GM23338 (cell line): ENCODE measurements at places on chromosomes 11 and 22.
A peak's percentile ranks its signal among the peaks of the same experiment; 100 is the strongest.

DNA sequence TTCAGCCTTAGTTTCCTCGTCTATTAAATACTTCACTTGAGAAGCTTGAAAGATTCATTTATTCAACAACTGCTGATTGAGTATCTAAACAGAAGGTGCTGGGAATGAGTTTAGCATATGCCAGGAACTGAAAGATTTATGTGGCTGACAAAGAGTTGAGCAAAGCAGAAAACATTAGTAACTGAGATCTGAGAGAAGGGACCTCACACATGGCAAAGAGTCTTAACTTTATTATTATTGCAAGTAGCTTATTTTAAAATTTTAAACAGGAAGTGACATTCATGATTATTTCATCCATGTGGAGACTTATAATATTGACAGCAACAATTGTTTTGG is 133.6 kb downstream of the CASP12 start:
- DNase-seq, result no peak

- no peak for DNase-seq
Observed at GRCh38 chr11:75925785-75926164, 110.8 kb downstream of the UVRAG start.

- no peak for DNase-seq
Observed at GRCh38 chr11:86978247-86978646, 23.1 kb upstream of the FZD4 start.

DNA sequence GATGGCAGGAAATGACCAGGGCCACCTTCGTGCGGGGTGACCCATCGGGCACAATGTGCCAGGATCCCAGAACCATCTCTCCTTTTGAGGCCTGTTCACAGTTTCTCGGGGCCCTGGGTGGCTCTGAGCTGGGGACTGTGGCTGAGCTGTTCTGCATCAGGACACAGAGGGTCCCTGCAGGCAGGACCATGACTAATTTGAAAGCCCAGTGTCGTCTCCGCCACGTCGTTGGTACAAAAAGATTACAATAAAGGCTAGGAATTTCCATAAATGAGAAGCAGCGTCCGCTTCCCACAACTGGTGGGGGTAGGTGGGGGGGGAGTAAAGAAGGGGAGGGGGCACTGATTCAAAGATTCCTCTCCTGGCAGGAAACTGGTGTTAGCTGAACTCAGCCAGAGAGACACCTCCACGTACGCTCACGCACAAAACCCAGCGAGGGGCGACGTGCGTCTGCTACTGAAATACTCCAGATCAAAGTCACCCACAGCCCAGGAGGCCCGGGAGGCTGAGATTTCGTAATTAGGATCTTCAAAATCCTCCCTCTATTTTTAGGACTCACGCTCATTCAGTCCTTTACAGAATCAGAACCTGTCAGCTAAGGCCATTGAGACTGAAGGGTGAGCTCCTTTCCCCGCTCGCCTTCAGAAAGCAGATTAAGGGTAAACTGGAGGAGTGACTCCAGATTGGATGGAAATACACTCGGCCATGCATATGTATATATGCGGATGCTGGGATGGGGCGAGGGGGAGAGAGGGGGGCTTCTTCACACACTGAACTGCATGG is 11.0 kb downstream of the MN1 start:
- DNase-seq, result peak; percentile 69

DNA sequence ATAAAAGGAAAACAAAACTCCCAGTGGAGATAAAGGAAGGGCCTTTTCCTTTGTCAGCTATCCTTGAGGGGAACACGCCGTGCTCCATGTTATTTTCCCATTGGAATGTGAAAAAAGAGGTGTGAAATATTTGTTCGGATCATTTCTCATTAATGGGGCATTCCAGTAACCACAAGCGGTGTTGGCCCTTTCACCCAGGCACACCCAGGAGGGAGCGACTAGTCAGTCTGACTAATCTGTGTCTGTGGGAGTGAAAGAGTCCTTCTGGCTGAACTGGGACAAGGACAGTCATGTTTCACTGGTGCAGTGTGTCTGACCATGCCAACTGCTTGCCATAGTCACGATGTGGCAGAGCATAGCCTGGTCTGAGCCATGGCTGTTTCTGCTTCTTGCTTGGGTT is 13.0 kb upstream of the MYEOV start:
- DNase-seq, result no peak

- DNase-seq, result no peak
Observed at GRCh38 chr11:87223816-87224215, 186.1 kb downstream of the TMEM135 start.

DNA sequence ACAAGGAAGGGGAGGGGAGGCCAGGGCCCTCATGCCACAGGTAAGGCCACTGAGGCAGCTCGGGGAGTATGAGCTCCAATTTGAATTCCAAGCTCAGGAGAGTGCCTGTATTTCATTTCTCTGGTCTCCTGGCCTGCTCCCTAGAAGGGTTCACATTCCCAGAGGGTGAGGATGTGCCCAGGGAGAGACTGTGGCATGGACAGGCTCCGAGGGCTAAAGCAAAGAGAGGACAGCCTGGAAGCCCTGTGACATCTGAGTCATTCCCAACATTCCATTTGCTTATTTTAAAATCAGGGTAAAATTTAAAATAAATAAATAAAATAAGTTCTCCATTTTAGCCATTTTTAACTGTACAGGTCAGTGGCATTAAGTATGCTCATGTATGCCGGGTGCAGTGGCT is 18.6 kb upstream of the FOLR1 start:
- DNase-seq, result no peak

DNA sequence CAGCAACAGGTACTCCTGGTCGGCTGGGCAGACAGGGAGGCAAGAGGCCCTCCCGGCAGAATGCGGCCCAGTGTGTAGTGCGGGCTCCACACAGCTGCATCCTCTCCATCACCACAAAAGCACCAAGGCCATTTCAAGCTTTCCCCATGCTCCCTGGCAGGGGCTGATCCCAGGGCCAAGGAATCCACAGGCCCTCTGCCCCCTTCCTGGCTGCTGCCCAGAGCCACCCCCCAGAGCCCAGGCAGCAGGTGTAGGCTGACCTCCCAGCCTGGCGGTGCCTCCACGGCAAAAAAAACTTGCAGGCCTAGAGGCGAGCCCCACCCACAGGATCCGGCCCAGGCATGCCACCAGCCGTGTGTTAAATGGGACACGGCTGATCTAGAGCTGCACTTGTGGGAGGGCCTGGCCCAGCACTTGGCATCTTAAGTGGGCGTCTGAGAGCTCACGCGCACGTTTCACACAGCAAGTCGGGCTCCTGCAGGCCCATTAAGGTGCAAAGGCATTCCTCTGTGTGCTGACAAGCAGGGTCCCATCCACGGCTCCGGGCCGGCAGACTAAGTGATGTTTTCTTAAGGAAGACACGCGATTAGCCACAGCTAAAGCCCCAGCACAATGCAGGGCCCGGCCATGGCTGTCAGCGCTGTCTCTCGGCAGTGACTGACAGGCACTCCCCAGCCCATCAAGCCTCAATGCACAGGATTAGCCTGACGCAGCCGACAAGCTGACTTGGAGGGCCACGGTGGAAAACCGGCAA is 19.8 kb upstream of the GNB1L start:
- DNase-seq, result peak; percentile 34
